ENCODE measurements at places on chromosomes 3 and 15.

- no peak for DNase-seq
Observed at GRCh38 chr3:156599089-156599874, 44.4 kb upstream of the SSR3 start.

- no peak for DNase-seq
Observed at GRCh38 chr15:95923792-95924191, 406.7 kb upstream of the NR2F2 start.

- DNase-seq = no peak
Observed at GRCh38 chr15:63860155-63860554, 26.4 kb upstream of the HERC1 start.

- DNase-seq = no peak
Observed at GRCh38 chr3:179088306-179088705, 16.7 kb upstream of the ZMAT3 start.

- DNase-seq = no peak
Observed at GRCh38 chr15:52290329-52290728, 5.3 kb downstream of the MYO5C start.
